ENCODE measurements at places on chromosomes 16 and 17.

GRCh38 chr16:81647527-81647926 is 131.6 kb upstream of the PLCG2 start:
- no peak for DNase-seq

GRCh38 chr17:40283662-40284061 is 4.0 kb upstream of the CDC6 start:
- no peak for DNase-seq

DNA sequence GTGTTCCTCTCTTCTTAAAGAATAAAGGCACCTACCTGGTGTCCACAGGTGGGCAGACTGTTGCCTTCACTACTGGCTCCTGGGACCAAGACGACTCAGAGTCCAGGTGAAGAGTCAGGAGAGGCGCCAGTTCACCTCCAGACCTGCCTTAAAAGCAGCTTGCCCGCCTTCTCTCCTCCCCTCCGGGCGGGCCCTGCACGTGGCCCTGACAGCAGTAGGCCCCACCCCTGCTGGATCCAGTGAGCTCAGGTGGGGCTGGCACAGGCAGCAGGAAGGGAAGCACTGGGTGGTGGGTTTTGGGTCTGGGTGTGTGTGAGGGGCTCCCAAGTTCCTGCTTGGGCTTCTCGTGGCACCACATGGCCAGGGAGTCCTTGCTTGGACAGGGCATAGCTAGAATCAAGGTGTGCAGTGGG is at the start of gene TNS4:
TSS of gene TNS4 (minus strand) at position 125 of the 413 bp plus-strand sequence. CDS start 5,198 bp downstream, outside the sequence.
- DNase-seq, result no peak

GRCh38 chr17:7654832-7655540 is 4.3 kb downstream of the ATP1B2 start:
- no peak for DNase-seq
